ENCODE measurements at places on chromosomes 5 and 9.

- no peak for DNase-seq
Measured at GRCh38 chr9:34653151-34654072, 1.4 kb downstream of the IL11RA start.

DNA sequence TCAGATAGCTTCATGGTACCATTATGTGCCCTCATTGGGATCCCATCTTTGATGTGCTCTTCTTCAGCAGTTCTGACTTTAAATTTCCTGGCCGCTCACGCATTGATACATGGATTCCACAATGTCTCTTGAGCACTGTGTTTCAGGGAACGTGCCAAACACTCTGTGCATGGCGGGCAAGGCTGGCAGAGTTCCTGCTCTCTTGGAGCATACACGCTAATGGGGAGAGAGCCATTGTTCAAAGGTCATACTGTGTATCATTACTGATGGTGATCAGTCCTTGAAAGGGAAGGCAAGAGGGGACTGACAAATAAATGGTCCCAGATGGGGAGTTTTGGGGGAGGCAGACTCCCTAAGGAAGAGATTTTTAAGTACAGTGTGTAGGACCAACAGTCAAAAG lies 52.3 kb downstream of the AMBP start:
- DNase-seq: no peak

- DNase-seq: no peak
Measured at GRCh38 chr5:11803436-11803835, 100.8 kb downstream of the CTNND2 start.

- no peak for DNase-seq
Measured at GRCh38 chr5:171168171-171168570, 140.9 kb upstream of the TLX3 start.

GRCh38 chr5:73338256-73339050 lies 110.1 kb downstream of the FOXD1 start:
- no peak for DNase-seq

DNA sequence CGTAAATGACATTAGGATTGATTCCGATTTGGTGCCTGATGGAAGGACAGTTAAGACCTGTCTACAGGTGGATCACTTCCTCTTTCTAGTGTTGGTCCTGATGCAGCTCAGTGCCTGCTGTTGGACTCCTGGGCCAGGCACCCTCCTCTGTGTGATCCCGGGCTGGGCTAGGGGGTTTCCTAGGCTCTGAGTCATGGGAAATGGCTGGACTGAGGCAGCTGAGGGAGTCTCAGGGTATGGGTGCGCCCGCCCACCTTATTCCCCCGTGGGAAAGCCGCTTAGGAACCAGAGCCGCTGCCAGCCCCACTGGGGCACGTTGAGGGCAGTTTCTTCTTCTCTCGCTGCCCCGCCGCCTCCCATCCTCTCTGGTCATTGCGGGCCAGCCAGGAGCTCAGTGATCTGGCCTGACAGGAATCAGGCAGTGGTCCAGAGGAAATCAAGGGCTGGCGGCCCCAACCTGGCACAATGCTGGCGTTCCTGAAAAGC lies 12.9 kb downstream of the TCF7 start:
- peak; percentile 62 for DNase-seq

GRCh38 chr5:74020503-74020902 lies 394.5 kb downstream of the ARHGEF28 start:
- no peak for DNase-seq
